Hematopoietic multipotent progenitor cell treated with erythropoietin and hydrocortisone succinate and interleukin-3 and kit ligand, for 8 days (in vitro differentiated cells): ENCODE measurements at places on chromosomes 5 and 9.

- no peak for DNase-seq
Measured at GRCh38 chr9:38699337-38699736, 20.6 kb downstream of the FAM240B start.

DNA sequence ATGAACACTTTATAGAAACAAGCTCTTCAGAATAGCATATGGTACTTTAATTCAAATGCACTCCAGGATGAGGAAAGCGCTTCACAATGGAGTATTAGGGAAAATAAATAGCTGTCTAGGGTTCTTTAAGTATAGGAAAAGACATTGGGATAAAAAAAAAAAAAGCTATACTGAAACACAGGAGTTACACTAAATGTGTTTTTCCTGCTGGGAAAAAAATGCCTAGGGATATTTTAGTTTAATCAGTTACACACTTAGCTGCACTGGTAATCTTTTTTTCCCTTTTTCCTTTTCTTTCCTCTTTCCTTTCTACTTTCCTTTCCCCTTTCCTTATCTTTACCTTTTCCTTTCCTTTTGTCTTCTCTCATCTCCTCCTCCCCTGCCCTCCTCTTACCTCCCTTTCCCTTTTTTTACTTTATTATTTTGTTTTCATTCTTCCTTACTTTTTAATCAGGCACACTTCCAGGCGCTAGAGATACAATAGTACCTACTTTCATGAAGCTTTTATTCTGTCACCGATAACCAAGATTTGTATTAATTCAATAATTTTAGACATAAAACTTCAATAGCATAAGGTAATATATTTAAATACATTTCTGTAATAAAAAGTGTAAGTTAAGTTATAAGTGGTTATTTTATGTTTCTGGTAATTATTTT is 758.7 kb downstream of the CDH18 start:
- no peak for DNase-seq

DNA sequence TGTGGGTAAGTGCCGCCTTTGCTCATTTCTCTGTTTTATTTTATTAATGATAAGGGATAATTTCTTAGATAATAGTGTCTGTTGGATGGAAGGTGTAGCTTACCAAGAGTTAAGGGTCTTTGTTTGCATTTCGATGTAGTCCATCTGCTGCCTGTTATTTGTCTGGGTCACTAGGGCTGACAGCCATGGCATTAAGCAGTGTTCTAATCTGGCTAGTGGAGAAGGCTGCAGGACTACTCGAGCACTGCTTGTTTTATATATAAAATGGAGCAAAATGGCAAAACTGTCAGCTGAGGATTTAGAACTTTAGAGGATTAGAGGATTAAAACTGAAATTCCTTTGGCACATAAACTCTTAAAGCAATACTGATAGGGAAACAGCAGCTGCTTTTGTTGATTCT is 67.5 kb downstream of the C7 start:
- no peak for DNase-seq

DNA sequence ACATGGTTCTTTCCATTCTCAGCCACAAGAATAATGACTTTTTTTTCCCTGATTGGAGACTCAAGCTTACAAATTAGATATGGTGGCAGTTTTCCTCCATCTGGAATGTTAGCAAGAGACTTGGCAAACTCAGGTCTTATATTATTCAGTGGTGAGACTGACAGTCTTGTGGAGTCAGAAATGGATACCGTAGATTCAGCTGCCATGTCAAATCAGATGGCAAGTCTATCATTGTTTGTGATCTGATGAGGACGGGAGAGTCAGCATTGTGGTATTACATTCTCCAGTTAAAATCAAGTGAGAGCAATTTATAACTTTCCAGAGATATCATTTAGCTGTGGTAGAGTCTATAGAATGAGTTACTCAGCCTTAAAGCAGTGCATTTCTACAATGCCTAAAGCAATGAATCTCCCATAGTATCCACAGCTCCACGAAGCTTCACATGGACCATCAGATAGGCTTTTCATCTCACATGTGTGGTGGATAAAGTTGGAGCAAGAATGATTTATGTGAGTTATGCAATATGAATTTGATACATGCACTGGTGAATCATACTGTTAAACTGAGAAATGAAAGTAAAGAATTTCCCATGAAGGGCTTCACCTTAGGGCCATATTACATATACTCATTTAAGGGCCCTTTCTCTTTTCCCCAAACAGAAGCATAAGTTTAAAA is 430.6 kb downstream of the ZNF608 start:
- no peak for DNase-seq

GRCh38 chr5:10246761-10247160 is 2.9 kb downstream of the ATPSCKMT start:
- DNase-seq, result no peak

DNA sequence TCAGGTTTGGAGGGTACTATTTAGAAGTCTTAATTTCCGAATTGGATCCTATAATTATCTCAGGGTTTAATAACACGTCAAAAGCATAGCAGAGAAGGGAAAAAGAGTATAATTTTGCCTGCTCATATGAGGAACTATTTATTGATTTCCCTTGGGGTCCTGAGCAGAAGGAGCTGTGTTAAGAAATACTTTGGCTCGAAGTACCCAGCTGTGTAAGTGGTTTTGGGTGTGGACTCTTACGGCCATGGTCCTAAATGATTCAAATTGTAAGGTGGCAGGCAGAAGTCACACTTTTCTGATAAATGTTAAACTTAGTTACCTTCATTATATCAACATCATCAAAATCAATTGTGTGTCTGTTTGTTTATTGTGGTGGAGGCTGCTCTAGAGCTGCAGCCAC is 190.4 kb downstream of the MTRR start:
- DNase-seq, result no peak

- DNase-seq, result no peak
Measured at GRCh38 chr9:98929071-98929470, 14.6 kb upstream of the COL15A1 start.
